ENCODE measurements at places on chromosomes 6 and 20.

DNA sequence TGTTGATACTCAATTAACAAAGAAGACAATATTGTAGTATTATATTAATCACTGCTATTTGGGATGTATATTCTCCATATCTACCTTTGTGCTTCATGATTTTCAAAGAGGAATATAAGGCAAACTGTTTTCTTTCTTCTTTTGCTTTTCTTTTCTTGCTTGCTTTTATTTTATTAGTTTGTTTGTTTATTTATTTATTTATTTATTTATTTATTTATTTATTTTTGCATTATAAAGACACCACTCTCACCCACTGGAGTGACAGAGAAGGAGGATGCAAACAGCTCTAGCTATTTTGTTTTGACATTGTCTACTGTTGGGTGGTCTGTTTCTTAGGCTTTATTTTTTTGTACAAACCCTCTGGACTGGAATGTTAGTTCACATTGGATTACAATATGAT lies 1352.7 kb downstream of the HACE1 start:
- DNase-seq: no peak

DNA sequence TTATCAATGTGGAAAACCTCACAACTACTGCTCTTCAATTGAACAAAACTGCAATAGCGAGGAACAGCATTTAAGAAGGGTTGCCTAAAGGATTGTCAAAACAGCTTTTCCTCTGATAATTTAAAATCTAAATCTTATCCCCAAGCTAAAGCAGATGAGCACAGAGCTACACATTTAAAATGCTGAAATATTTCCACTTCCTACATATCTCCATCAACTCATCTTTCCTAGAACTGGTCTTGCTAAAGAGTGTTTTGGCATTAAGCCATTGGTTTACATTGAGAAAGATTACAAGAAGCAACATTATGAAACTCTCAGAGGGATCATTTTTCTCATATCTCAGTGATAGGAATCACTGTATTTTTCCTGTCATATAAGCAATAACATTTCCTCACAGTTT lies 3.6 kb downstream of the OR10C1 start:
- no peak for DNase-seq

DNA sequence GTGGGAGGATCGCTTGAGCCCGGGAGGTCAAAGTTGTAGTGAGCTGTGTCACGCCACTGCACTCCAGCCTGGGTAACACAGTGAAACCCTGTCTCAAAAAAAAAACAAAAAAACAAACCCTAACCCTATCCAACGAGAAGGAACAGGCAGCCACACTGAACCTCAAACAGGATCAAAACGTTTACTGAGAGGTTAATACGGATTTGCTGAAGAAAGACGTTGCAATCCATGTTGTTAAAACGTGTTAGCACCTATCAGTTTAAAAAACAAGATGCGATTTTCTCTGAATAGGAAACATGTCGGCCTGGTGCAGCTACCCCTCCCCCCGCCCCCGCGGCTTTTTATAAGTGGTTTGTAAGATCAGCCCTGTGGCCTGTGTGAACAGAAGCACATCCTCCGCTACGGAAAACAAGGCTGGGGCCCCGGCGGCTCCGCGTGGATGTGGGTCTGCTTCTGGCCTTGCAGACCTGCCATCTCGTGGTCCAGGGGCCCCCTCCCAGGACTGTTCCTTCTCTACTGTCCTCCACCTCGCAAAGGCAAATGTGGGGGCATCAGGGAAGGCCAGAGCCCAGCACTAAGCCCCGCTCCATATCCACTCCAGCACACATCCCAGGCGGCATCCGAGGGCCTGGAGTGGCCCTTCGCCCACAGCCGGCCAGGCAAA lies 11.4 kb downstream of the SLC2A4RG start:
- no peak for DNase-seq

GRCh38 chr6:55902796-55903195 lies 27.4 kb upstream of the BMP5 start:
- DNase-seq: no peak

DNA sequence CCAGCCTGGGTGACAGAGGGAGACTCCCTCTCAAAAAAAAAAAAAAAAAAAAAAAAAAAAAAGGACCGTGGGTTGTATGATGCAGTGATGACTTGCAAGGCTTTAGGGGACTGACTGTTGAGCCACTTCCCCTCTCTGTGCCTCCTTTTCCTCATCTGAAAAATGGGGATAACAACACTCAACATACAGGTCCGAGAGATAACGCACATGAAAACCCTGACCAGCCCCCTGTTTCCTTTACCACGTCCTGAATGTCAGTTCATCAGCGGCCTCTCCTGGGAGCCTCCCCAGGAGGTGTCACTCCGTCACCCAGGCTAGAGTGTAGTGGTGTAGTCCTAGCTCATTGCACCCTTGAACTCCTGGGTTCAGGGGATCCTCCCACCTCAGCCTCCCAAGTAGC lies 3.9 kb downstream of the SLA2 start:
- no peak for DNase-seq

- DNase-seq: no peak
These were observed 2.9 kb downstream of the AVP start for GRCh38 chr20:3081641-3082040.

GRCh38 chr6:14193524-14193923 lies 76.0 kb downstream of the CD83 start:
- DNase-seq: no peak

DNA sequence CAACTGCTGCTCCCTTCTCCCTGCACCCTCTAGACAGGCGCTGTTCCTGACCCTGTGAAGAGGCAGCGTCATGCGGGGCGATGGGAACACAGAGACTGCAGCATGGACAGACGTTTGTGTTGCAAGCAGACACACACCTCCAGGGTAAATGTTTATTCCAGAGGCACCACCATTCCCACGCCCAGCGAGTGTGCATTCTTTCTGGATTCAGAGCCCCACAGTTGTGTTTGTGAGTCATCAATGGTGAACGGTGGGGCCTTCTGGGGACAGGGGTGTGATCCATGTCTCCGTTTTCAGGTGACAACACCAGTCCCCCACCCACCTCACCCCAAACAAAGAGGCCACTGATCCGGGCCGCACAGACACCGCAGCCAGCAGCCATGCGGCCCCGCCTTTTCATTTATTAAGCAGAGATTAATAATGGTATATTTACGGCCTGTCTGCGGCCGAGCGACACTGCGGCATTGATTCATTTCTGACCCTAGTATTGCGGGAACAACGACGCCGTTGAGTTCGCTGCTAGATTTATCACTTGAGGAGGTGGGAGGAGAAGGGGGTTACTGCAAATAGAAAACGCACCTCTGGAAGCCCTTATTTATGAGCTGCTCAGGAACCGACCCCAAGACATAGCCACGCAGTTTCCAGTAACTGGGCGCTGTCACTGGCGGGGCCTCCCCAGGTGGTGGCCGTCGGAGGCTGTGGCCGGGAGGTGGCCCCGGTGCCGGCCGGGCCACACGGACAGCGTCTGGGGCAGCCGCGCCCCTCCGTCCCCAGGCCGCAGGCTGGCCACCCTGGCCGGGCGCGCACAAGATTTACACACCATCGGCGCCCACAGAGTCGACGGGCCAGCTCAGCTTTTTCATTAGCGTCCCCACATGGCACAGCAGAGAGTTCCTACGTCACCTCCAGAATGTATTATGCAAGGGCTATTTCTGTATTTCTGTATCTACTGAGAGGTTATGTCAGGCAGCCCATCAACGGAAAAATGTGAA lies 367.6 kb downstream of the THBS2 start:
- no peak for DNase-seq

DNA sequence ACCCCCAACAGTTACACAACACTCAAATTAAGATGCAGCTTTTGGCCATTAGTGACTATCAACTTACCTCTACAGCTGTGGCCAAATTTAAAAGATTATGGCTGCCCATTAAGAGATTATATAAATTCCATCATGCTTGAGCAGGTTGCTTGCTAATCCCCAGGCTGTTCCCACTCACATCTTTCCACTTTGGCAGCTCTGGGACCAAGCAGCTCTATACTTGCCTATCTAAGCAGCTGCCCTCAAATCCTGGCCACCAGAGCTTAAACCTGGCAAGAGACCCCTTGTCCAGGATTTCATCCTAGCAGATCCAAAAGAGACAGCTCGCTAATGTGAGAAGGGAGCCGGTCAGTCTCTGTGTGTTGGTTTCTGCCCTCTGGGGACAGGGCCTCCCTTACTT lies 127.9 kb downstream of the SLC23A2 start:
- no peak for DNase-seq

GRCh38 chr20:45346851-45347250 lies 1.4 kb downstream of the SDC4 start:
- DNase-seq: no peak

DNA sequence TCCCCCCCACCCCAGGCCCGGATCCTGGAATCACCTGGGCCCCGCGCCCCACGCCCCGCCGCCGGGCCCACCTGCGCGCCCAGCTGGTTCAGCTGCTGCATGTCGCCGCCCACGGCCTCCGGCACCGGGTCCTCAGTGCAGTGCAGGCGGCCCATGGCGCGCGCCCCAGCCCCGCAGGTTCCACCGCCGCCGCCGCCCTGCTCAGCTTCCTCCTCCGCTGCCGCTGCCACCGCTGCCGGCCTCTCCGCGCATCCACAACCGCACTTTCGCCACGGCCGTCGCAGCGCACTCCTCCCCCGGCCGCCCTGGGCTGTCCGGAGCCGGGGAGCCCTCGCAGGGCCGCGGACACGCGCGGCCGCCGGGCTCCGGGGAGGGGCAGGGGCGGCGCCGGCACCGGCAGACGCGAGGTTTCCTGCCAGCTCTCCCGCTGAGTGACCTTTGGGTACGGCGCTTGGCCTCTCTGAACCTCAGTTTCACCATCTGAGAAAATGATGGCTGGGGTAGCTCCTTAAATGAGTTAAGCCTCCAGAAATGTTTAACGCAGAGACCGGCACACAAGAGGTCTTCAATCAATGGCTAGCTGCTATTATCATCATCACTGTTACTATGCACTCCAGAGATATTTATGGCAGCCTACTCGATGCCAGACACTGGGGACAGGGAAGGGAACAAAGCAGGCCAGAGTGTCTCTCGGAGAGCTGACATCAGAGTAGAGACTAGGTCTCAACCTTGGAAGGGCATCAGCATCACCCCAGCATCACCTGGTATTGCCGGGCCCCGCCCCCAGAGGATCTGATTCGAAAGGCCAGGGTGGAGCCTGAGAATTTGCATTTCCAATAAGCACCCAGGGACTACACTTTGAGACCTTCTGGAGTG lies at the start of gene COMMD7:
COMMD7 (minus strand) TSS at position 231 of the 876 bp plus-strand sequence; CDS start at position 155, 76 bp downstream.
- DNase-seq: no peak

DNA sequence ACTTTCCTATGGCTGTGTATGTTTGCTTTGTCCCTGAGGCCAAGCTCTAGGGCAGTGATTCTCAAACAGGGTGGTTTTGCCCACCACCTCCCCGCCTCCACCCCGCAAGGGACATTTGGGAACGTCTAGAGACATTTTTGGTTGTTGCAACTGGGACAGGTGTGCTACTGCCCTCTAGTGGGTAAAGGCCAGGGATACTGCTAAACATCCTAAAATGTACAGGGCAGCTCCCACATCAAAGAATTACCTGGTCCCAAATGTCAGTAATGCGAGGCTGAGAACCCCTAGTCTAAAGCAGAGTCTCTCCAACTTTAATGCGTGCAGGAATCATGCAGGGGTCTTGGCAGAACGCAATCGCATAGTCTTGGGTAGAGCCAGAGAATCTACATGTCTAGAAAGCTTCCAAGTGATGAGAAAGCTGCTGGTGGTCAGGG lies 5.1 kb downstream of the KCNS1 start:
- no peak for DNase-seq

GRCh38 chr6:137737836-137738596 lies 129.0 kb upstream of the TNFAIP3 start:
- DNase-seq: no peak

DNA sequence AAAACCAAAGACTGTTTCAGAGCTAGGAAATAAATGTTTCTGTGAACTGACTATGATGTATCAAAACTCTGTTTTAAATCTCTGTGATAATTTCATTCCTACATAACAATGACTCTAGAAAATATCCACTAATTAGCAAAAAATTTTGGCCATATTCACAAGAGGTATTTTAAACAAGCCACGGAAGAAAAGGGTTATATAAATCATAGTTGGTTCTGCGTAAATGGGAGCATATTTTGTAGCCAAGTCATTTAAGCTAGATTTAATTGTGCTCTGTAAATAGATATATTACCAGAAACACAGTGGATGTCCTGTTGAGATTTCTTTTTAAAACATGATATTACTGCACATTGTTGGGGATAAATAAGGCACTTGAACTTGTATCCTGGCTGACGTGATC lies 416.5 kb upstream of the PLCB4 start:
- DNase-seq: no peak

DNA sequence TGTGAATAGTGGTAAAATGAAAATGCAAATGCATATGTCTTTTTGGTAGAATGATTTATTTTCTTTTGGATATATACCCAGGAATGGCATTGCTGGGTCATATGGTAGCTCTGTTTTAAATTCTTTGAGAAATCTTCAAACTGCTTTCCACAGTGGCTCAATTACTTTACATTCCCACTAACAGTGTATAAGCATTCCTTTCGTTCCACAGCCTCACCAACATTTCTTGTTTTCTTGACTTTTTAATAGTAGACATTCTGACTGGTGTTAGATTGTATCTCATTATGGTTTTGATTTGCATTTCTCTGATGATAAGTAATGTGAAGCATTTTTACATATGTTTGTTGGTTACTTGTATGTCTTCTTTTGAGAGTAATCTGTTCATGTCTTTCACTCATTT lies 144.0 kb downstream of the SIM1 start:
- DNase-seq: no peak

DNA sequence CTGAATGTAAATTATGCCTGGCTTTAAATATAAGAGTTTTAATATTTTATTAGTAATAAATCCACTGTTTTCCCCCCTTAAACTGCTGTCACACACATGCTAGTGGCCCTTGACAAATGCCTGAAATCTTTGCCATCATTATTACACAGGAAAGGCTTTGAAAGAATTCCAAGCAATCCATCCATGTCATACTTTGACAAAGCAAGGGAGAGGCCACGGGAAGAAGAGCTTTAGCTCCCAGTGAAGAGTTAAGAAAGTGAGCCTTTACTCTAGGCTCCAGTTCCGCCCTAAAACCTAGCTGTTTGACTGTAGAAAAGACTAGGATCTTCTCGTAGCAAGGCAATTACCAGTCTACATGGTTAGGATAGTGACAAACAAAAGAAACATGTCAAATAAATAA lies 147.9 kb downstream of the GMDS start:
- DNase-seq: no peak

DNA sequence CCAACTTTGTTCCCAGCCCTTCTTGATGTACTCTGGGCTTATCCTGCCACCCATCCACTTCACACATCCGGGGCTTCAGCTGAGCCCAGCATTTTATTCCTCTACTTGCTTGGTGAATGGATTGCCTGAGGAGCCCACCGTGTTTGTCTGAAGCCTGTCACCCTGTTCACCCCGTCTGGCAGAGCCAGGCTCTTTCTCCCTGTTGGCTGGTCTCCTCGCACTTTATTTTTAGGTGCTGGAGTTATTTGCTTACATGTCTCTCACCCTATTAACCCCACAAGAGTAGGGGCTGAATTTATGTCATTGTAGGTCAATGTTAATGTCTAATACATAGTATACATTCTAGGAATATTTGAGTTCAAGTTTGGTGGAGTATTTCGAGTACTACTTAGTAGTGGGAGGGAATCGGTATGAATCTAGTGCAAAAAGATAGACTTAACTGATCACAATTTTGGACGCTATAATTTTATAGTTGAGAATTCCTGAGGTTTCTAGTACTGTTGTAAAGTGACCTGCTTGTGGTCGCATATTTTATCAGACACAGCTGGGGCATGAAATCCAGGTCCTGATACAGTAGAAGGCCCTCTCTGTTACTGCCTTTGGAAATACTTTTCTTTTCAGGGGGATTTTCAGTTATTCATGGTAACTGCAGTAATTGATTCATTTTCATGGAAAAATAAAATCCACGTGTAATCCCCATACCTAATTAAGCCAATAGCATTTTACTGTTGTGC lies 10.8 kb downstream of the JARID2 start:
- DNase-seq: no peak

- no peak for DNase-seq
These were observed 548.2 kb downstream of the PRKN start for GRCh38 chr6:162179196-162179951.
